Stimulated activated CD4-positive, alpha-beta T cell treated with anti-CD3 and anti-CD28 coated beads, TNF-alpha, amount 100 ng/mL, for 1 hour (primary cell): ENCODE measurements at places on chromosomes 5 and 9.

DNA sequence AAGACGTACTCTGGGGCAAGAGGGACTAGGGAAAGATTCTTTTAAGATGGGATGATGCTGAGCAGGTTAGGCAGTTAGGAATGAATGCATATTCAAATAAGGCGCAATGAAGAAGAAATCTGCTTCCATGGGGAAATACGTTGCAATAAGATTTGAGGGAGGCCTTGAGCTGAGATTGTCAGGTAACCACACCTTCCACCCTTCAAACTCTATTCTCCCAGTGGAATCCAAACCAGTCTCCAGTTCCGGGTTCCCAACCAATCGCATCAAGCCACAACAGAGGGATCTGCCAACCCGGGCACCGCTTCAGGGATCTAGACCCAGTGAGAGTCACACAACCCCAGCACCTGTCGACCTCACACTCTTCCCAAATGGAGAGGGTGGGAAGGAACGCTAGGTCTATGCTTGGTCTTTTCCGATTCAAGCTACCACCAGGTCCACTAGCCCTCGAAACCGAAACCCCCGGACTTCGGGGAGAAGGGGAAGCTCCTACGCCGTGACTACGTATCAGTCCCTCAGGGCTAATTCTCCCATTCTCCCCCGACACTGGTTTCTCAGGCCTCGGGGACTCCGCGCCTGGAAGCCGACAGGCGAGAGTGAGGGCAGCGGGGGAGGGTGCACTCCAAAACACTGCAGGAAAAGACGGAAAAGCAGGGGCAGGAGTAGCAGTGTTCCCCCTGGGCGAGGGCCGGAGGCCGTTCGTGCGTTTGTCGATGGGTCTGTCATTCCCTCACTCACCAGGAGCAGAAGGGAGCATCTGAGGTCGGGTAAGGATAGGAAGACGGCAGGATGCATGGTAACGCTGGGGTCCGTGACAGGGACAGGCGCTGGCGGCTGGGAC is 534 bp downstream of the ERP44 start:
- peak; percentile 7 for DNase-seq

- DNase-seq: no peak
These were observed 208.2 kb downstream of the SEC61B start for GRCh38 chr9:99430301-99430700.

GRCh38 chr5:83900306-83900705 is 179.7 kb upstream of the HAPLN1 start:
- DNase-seq: no peak

DNA sequence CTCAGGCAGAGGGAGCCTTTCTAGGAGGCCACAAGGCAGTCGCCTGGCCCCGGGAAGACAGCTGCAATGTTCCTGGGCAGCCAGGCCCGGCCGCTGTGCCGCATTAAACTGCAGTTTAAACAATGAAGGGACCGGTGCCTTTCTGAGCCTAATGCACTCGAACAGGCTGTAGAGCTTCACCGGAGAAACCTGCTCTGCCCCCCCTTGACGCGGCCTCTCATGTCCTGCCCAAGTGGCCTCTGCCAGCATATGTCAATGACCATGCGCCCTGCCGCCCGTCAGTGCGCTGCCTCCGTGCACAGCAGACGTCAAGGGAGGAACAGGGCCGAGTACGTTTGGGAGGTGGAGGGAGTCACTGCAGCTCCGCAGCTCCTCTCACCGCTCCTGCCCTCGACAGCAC is 38.4 kb upstream of the BARHL1 start:
- DNase-seq: no peak

DNA sequence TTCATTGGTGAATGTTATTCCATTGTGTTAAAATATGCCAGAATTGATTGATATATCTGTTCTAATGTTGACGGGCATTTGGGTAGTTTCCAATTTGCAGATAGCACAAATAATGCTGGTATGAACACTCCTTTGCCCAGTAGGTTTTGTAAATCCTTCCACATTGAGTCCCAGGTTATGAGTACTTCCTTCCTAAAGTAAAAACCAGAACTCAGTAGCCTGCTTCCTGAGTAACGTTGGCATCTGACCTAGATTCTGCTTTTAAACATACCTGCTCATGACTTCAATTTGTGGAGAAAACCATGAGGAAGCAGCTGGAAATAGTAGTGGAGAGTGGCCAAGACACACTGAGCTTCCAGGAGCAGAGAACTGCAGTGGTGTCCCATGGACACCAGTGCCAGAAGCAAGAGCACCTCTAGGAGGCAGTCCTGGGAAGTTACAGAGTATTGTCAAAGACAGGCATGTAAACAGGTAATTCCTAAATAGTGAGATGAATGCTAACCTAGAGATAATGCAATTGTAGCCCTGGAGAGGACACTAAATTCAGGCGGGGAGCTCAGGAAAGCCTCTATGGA is 24.3 kb upstream of the RASGRF2 start:
- no peak for DNase-seq

GRCh38 chr9:123654994-123655637 is 274.8 kb downstream of the DENND1A start:
- no peak for DNase-seq

GRCh38 chr9:79259858-79260257 is 311.9 kb upstream of the TLE4 start:
- DNase-seq: no peak

- no peak for DNase-seq
These were observed 28.8 kb downstream of the LPCAT1 start for GRCh38 chr5:1494780-1495524.

- DNase-seq: no peak
These were observed 19.8 kb upstream of the NUDT12 start for GRCh38 chr5:103582364-103582763.

DNA sequence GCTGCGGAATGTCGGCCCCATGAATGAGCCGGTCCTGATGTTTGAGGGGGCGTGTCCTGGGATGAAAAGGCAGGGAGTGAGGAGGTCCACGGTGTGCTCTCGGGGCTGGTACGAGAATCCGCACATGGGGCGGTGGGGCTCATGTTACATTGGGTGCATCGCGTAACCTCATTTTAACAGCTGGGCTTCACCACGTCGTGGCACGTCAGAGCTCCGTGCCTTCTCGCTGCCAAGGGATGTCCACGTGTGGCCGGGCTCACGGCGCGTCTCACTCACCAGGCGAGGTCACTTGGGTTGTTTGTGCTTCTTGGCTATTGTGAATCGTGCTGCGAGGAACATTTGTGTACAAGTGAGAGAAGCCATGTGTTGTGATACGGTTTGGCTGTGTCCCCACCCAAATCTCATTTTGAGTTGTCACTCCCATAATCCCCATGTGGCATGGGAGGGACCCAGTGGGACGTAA is 29.1 kb upstream of the IRX4 start:
- DNase-seq: no peak
